ENCODE measurements at places on chromosomes 1 and 21. TPM values are rescaled to one million over a fixed set of nuclear protein-coding genes. Genes with fewer than 3 reads are reported as not detected.

- no peak for DNase-seq
Measured at GRCh38 chr1:103190766-103191165, 82.4 kb upstream of the COL11A1 start.

GRCh38 chr1:125085720-125086591 lies 3901.2 kb downstream of the SRGAP2C start:
- DNase-seq, result no peak

- DNase-seq, result no peak
Measured at GRCh38 chr1:11997081-11997850, 17.0 kb downstream of the MFN2 start.

The SAMD13 gene
- total RNA-seq, result 1.5 TPM

DNA sequence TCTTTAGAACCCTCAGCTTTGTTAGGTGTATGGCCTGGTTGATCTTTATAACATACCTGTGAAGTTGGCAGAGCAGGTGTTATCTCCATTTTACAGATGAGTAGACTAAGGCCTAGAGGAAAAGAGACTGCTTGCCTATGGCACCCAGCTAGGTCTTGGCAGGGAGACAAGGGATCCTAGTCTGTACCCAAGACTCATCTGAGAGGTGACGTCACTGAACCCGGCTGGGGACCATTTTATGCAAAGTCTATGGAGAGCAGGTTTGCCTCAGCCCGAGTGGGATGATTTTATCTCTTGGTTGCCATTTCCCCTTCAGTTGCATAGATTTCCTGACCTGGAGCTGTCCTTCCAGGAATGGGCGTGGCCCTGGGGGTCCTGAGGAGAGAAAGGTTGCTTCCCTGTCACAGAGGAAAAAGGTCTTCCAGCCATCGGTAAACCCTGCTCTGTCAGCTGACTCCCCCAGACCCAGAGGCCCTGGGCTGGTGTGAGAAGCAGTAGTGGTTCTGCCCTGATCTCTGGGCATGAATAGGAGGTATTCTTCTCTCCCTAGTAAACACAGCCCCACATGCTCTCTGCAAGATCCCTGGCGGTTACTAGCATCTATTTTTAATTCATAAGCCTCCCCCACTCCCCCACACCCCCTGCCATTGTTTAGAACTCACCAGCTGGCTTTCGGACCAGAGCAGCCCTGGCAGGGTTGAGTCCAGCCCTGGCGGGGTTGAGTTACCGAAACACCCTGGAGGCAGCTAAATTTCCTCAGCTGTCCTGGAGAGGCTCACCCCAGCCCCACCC lies 19.6 kb downstream of the TMCC2 start:
- DNase-seq, result no peak

DNA sequence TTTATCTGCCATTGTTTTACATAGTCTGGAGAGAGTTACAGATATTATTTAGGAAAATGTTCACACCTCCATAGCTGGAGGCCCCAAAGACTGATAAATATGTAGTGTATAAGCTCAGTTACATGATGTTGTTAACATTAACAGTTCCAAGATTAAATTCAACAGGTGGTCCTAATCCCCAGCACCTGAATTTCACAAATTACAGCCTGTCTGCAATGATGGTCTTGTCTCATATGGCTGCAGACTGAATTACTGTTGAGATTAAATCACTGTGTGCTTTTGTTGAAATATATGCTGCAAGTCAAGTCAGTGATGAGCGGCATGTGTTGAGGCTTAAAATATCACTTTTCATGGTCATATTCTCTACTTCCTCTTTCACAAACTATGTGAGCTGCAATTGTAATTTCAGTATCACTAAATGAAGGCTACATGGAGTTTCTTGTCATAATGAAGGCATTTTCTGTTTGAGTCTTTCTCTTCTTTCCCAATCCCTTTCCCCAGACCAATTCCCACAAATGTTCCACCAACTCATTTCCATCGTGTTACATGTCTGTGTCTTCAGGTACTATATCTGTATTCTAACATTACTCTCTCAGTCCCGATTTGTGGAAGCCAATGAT lies 4.2 kb downstream of the ST6GALNAC5 start:
- DNase-seq, result no peak

Data from glomerular endothelial cell (primary cell).